ENCODE measurements at places on chromosomes 6 and 20. TPM values are rescaled to one million over a fixed set of nuclear protein-coding genes. Genes with fewer than 3 reads are reported as not detected.

DNA sequence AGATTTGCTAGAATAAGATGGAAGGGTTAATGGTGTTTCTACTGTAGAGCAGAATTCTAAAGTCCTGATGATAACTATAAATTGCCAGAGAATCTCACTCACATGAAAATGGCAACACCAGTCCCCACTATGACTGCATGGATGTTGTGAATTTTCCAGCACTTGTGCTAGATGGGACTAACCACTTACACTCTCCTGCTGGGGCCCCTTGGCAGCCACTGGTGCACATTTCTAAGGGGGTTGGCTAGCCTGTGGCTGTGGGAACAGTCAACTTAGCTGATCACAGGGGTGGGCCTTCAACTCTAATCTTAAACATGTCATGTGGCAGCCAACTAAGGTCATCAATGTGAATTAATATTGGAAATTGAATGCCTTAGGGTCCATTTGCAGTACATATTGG is 271.2 kb downstream of the PHACTR1 start:
- no peak for DNase-seq

GRCh38 chr20:46651091-46651962 is at the start of gene SLC13A3:
TSS of gene SLC13A3 (minus strand) at chr20:46651459. CDS start at chr20:46651421, 38 bp downstream.
- DNase-seq, result no peak

GRCh38 chr6:169865346-169866139 is 114.1 kb downstream of the ERMARD start:
- DNase-seq, result no peak

DNA sequence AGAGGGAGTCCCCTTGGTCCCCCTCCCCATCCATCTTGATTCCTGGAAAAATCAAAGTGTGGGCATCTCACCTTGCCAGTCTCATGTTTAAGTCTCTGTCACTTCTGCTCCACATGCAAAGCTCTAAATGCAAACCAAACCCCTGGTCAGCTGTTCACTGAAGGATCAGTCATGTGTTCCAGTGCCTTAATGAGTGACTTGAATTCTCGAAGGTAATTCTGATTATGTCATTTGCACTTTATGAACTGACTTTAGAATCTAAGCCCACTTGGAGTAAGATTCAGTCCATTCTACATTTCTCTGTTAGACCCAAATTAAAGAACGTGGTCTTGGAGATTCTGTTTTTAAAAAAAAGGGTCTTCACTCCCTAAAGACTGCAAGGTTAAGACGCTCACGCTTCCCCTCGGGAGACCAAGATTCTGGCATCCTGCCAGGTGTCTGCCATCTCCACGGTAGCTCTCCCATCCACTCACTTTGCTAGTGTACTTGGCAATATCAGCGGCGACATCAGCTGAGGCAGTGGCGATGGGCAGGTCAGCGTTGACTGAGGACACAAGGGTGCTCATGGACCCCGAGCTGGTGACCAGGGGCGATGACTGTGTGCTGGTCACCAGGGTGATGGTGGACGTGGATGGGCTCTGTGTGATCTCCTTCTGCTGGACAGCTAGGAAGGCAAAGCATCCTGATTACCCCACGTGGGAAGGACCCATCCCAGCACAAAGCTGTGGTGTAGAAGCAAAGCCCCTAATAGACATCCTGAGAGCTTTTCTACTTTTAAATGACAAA is 120.5 kb downstream of the ZMYND8 start:
- DNase-seq, result no peak

DNA sequence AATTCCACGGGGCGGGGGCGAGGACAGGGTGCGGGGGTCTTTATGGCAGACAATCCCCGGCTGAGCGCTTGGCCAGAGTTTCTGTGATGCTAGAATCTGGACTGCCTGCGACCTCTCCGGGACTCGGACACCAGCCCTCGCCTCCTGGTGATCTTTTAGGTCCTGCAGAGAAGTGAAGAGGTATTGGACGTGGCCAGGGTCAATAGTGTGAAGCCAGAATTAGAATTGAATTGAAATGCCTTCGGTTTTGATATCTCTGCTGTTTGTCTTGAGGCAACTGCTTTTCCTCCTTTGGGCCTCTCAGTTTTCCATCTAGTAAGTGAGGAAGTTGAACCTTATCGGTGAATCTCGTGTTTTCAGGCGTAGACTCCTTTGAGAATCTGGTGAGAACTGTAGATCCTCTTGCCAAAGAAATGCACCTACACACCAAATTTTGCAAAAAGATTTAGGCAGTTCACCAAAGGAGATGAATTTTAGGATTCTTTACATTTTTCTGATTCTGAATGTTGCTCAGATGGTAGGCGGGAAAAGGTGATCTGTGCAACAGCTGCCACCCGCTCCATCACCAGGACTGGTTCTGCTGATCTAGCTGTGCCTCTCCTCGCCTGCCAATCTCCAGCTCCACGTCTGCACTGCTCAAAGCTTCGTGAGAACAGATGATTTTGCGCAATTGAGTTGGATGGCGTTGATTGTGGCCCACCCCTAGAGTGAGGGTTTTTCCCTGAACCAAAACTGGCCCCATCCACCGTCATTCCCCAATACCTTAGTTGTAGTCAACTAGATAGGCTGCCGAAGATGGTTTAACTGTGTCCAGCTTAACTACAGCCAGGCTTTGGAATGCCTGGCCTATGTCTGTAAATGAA is 837 bp upstream of the OSER1 start:
- peak; percentile 22 for DNase-seq

GRCh38 chr6:87832025-87832825 is 130.2 kb upstream of the AKIRIN2 start:
- DNase-seq, result peak; percentile 65

COX4I2 gene
- not detected for total RNA-seq

DEF6 gene
- 0.99 TPM for total RNA-seq

COL9A1 gene
- total RNA-seq, result not detected

LHFPL5 gene
- not detected for total RNA-seq

Data from renal cortical epithelial cell (primary cell).